ENCODE measurements at places on chromosomes 3 and 15.
A peak's percentile ranks its signal among the peaks of the same experiment; 100 is the strongest.

DNA sequence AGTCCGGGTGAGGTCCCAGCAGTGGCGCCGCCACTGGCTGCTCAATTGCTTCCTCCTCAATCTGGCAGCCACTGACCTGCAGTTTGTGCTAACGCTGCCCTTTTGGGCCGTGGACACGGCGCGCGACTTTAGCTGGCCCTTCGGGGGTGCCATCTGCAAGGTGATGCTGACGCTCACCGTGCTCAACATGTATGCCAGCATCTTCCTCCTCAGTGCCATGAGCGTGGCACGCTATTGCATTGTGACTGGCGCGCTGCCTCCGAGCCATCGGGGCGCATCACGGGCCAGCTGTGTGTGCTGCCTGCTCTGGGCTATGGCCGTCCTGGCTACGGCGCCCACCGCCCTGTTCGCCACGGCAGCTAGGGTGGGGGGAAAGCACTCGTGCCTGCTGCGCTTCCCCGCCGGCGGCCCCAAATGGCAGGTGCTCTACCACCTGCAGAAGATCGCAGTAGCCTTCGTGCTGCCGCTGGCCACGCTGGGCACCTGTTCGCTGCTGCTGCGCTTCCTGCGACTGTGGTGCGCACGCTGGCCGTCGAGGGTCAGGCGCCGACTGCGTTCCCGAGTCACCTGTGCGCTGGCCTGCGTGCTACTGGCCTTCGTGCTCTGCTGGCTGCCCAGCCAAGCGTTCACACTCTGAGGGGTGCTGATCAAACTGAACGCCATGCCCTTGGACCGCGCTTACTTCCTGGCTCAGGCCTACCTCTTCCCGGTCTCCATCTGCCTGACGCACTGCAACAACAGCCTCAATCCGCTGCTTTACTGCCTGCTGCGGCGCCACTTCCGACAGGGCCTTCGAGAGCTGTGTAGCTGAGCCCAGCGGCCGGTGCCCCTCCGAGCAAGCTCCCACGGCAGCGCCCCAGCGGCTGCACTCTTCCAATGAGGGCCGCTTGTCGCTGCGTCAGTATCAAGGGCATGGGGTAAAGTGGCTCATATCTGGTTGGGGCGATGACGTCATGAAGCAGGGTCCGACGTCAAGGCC is 20.3 kb upstream of the ADAMTS7 start:
- no peak for DNase-seq

DNA sequence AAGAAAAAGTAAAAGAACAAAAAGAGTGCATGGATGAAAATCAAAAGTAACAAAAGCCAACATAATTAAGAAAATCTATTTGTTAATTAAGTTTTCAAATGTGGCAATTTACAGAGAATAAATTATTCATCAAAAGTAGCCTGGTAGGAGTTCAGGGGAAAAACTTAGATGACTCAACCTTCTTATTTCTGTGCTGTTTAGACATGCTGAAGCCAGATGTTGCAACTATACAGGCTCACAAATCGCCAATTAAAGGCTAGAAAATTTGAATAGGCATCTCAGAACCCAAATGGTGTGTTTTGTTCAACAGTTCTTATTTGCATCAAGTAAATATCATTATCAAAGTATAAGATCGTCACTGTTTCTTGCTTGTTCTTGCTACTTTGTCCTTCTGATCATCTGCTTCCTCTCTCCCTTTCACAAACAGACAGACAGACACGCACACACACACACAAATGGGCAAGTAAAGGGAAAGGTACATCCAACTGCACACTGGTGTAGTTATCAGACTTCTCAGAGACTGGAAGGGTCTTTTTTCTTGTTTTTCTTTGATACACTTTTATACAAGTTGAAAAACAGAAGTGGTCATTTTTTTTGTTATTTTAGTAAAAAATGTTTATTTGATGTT is 572.2 kb downstream of the MECOM start:
- DNase-seq: peak; percentile 16

- no peak for DNase-seq
Measured at GRCh38 chr15:95836536-95836935, 494.0 kb upstream of the NR2F2 start.

DNA sequence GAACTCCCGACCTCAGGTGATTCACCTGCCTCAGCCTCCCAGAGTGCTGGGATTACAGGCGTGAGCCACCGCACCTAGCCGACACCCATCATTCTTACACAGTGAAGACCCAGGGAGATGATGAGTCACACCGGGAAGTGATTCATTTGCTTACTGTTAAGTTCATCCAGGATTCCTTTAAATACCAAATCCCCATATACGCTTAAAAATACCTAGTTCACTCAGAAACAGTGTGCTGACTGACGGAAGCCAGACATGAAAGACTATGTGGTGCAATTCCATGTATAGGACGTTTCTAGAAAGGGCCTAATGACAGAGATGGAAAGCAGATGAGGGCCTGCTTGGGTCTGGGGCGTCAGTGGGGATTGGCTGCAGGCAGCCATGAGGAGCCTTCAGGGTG is 75.2 kb downstream of the APBA2 start:
- DNase-seq: peak; percentile 78

GRCh38 chr3:194766845-194767244 is 81.2 kb downstream of the FAM43A start:
- DNase-seq: no peak

- no peak for DNase-seq
Measured at GRCh38 chr3:171797265-171797679, 13.0 kb downstream of the PLD1 start.

GRCh38 chr15:71273731-71274447 is 158.6 kb downstream of the THSD4 start:
- DNase-seq: no peak

- DNase-seq: peak; percentile 14
Measured at GRCh38 chr15:47991357-47991756, 129.4 kb upstream of the SLC24A5 start.

- peak; percentile 12 for DNase-seq
Measured at GRCh38 chr3:51385621-51386091, 565 bp downstream of the MANF start.

DNA sequence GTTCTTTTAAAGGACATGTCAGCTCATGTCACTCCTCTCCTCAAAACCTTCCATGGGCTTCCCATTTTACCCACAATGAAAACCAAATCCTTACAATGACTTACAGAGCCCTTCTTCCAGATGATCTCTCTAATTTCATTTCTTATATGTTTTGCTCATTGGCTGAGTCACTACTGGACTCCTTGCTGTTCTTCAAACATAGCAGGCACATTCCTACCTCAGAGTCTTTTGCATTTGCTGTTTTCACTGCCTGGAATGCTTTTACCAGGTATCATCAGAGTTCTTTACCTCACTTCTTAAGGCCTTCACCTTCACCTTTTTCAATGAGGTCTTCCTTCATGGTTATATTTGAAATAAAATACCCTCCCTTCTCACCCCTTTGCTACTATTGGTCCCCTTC is 57.3 kb downstream of the NECTIN3 start:
- peak; percentile 16 for DNase-seq

- peak; percentile 54 for DNase-seq
Measured at GRCh38 chr15:90482124-90483011, 47.4 kb upstream of the CRTC3 start.

DNA sequence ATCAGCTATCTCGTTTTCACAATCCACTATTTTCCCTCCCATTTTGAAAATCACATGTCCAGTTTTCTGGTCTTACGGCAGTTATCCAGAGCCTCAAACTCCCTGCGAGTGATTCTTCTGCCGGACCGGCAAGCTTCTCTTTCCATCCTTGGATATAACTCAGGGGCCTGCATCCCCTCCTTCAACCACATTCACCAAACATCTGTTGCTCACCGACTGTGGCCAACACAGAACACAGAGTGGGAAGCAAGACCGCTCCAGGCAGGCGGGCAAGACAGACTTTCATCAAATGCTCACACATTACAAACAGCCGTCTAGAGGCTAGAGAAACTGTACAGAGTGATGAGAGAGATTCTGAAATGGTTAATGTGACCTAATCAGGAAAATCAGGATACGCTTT is 7.6 kb upstream of the SLC12A8 start:
- DNase-seq: no peak

DNA sequence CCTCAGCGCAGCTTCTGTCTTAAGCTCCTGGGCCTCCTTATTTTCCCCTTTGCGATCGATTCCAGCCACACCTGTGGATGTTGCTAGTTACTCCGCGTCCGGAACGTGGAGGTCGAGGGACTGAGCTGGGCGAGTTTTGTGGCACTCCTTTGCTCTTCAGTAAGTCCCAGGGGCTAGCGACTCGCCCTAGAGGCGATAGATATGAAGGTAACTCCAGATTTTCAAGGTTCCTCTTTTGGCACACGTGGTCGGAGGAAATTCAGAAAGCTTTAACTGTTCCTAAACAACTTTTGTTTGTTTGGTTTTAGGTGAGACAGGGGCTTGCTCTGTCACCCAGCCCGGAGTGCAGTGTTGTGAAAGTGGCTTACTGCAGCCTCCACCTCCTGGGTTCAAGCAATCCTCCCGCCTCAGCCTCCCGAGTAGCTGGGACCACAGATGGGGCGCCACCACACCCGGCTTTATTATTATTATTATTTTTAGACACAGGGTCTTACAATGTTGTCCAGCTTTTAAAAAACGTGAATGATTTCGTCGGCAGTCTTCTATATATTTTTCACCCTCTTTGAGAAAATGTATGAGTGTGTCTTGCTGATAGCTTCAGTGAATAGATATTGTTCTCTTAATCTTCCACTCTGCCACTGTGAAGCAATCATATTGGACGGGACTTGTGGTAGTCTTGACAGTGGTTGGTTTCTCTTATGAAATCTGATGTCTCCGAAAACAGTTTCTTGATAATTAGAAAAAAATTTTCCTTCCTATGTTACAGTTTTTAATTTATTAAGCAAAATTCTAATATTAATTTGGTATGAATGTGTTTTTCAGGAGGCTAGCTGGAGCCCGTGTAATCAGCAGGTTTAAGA is 785 bp downstream of the MFSD1 start:
- DNase-seq: no peak

GRCh38 chr3:56133423-56133822 is 334.8 kb downstream of the ERC2 start:
- DNase-seq: peak; percentile 92

DNA sequence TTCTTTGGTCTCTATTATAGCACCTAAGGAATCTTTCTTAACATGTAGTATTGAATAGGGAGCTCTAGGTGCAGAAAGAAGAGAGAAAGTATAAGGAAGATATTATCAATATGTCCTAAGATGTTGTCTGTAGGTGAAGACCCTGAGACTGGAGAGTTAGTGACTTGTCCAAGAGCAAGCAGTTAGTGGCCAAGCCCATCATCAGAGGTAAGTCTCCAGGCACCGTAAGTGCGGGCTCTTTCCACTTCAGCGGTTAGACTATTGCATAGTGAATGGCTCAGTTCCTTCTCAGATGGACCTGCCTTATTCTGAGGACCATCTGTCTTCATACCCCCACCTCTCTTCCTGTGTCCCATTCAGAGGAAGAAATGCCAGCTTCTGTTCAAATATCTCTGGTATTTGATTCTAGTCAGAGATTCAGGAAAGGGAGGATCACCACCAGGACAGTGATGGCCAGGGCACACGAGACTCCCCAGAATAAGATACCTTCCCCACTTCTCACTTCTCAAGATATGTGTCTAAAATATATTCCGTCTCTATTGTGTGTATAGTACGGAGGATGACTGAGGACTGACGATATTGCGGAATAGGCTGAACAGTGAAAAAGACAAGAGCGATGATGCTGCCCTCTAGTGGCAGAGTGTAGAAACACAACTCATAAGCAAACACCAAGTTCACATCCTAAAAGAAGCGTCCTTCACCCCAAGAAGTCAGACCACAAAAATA is 19.1 kb upstream of the ADGRG7 start:
- peak; percentile 66 for DNase-seq

- no peak for DNase-seq
Measured at GRCh38 chr3:138418601-138419206, 15.7 kb upstream of the ESYT3 start.

DNA sequence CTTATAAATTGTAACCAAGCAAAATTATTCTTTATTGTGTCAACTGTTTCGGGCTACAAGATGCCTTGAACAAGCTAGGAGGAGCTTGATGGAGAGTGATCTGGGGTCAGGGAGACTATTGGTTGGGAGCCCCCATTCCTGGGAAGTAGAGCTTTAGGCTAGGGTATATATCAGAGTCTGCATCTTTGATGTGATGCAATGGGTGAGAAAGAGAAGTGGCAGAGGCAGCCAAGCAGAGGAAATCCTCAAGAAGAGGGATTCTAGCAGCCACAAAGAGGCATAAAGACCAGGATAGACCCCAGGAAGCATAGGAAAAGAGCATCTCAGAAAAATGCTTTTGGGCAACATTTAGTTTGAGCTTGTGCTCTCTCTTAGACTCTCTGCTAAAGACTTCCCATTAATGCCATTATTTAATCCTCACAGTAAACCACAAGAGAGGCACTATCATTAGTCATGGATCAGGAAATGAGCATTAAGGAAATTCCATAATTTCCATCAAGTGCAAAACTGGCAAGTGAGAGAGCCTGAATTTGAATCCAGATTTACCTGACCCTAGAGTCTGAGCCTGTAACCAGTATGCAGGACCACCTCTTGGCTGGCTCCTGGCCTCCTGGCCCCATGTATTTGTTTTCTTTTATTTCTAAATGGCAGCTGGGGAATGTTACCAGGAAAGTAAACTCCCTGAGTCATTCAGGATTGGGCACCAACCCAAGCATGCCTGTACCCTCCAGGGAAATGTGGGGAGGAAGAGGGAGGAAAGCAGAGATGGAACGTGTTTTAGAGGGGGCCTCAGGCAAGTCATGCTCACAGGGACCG is 118.7 kb downstream of the RPL22L1 start:
- peak; percentile 98 for DNase-seq

- DNase-seq: no peak
Measured at GRCh38 chr15:89628301-89628700, 27.0 kb downstream of the KIF7 start.

DNA sequence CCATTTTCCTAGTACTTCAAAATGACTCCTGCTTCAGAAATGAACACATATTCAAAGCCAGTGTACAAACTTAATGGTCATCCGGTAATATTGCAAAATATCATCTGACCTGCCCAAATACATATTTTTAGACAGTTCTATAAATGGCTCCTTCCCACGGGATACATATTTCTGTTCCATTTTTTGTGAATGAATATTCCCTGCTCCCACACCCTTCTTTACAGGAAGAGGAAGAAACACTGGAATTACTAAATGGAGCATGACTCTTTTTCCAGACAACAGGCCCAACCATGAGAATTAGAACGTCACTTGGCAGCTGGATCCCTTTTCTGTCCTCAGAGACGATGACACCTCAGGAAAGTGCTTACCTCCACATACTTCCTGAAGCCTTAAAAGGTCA is 38.0 kb upstream of the CBLB start:
- peak; percentile 95 for DNase-seq

GRCh38 chr15:35673093-35673684 is 127.2 kb upstream of the DPH6 start:
- DNase-seq: no peak

GRCh38 chr3:72165317-72165716 is 380.4 kb upstream of the PROK2 start:
- DNase-seq: peak; percentile 34

- DNase-seq: no peak
Measured at GRCh38 chr3:146493221-146493620, 23.9 kb upstream of the PLSCR2 start.

DNA sequence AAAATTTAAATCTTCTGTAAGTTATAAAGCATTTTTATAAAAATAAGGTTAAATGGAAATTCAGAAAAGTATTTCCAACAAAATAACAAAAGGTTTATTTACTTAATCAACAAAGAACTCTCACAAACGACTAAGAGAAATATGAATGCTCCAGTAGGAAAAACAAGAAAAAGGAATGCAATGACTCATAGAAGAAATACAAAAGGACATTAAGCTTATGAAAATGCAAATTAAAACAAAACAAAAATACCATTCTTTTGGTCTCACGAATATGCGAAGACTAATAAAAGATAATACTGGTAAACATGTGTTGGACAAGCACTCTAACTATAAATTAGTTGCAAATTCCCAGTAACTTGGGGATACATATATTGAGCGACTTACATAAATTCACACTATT is 17.5 kb upstream of the TBC1D5 start:
- peak; percentile 66 for DNase-seq
